Urinary bladder (tissue), 4 donors: ENCODE measurements at places on chromosomes 11 and 22. TPM values are rescaled to one million over a fixed set of nuclear protein-coding genes. Genes with fewer than 3 reads are reported as not detected.
A peak's percentile ranks its signal among the peaks of the same experiment; 100 is the strongest.

The SGSM1 gene
- polyA plus RNA-seq: 2.0 TPM

The OOSP4B gene
- not detected for polyA plus RNA-seq

The CLDN5 gene
- 148 TPM for polyA plus RNA-seq

DNA sequence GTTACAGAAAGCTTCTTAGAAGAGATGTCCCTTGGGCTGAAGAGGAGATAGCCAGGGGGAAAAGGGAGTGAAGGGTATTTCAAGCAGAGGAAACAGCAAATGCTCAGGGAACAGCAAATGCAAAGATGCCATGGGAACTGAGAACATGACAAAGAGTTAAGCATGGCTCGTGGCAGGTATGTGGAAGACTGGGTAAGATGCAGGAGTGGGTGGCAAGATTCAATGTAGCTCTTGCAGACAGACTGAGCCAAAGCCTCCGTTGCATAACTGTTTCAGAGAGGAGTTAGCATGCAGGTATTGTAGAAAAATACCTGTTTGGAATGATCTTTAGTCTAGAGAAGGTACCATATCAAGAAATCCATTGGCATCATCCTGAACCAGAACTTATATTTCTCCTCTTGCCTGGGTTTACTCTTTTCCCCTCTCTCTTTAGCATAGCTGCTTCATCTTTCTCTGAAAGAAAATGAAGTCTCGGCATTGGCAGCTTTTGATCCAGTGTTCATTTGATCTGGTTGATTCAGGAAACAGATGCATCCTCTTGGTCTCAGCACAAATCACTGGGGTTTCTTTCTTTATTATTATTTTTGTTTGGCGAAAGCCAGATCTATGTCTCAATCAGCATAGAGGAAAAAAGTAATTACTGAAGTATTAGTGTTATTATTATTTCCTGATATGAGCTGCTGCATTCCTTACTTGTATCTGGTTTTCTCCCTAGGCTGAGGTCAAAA, 41.7 kb upstream of the NUP160 start:
- no peak for DNase-seq

- peak; percentile 56 for DNase-seq
Observed at GRCh38 chr11:8263769-8264410, at the start of gene LMO1. Gene LMO1, minus strand, starts transcription at chr11:8263878. Its CDS starts 516 bp downstream, at chr11:8263362.

DNA sequence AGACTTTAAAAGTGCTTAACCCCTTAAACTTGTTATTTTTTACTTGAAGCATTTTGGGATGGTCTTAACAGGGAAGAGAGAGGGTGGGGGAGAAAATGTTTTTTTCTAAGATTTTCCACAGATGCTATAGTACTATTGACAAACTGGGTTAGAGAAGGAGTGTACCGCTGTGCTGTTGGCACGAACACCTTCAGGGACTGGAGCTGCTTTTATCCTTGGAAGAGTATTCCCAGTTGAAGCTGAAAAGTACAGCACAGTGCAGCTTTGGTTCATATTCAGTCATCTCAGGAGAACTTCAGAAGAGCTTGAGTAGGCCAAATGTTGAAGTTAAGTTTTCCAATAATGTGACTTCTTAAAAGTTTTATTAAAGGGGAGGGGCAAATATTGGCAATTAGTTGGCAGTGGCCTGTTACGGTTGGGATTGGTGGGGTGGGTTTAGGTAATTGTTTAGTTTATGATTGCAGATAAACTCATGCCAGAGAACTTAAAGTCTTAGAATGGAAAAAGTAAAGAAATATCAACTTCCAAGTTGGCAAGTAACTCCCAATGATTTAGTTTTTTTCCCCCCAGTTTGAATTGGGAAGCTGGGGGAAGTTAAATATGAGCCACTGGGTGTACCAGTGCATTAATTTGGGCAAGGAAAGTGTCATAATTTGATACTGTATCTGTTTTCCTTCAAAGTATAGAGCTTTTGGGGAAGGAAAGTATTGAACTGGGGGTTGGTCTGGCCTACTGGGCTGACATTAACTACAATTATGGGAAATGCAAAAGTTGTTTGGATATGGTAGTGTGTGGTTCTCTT, 2.8 kb downstream of the MALAT1 start:
- no peak for DNase-seq

GRCh38 chr11:7612661-7613393, 60.5 kb downstream of the CYB5R2 start:
- DNase-seq: no peak

GRCh38 chr11:46223252-46223513, 54.3 kb upstream of the CREB3L1 start:
- DNase-seq: no peak

DNA sequence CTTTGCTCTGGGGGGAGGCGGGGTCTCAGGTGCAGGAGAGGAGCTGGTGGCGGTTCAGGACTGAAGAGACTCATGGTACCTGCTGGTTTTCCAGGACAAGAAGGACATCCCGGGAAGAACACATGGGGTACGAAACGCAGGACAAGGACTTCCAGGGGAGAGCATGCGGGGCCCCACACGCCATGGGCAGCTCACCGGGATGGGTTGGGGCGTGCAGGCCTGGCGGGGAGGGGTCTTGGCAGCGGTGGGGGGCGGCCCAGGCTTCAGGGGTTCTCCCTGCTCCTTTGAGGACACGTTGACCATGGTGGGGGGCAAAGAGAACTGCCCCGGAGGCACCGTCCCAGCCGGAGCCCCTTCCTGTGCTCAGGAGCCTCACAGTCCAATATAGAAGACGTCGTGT, 673.2 kb downstream of the BRD1 start:
- no peak for DNase-seq
